Inflammatory macrophage (primary cell): ENCODE measurements at places on chromosomes 3 and 15.
A peak's percentile ranks its signal among the peaks of the same experiment; 100 is the strongest.

- no peak for DNase-seq
Observed at GRCh38 chr3:17967111-17967510, 224.7 kb upstream of the TBC1D5 start.

- no peak for DNase-seq
Observed at GRCh38 chr3:56351537-56351936, 116.7 kb downstream of the ERC2 start.

DNA sequence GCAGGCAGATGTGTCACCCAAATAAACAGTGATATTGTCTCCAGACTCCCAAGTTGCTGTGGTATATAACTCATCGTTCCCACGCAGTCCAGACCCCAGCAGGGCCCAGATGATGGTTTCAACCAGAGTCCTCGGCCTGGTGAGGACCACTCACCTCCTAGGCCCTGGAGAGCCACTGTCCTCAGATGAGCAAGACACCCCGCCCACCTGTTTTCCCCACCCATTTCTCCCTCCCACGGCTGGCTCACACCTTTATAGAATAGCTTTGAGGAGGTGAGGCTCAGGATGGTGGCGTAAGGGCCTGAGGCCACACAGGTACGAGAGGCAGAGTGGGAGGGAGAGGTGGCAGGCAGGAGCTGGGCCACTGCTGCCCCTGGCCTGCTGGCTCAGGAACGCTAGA, 7.5 kb downstream of the MESP1 start:
- DNase-seq = no peak

GRCh38 chr15:66588537-66588936, 22.7 kb upstream of the LCTL start:
- no peak for DNase-seq

DNA sequence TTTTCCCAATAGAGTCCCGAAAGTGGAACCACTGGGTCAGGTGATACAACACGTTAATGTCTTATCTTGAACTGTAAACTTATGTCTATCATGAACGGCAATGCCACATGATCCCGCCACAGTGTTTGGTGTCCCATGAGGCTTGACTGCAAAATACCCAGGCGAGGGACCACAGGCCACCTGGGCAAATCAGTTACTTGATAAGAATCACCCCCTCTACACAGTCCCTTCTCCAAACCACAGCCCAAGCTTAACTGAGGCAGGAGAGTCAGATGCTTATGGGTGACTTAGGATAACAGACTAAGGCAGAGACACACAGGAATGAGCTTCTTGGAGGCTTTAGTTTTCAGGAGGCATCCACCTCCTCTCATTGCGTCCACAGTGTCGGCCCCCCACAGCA, 42.9 kb upstream of the SNRPA1 start:
- no peak for DNase-seq

GRCh38 chr3:127734754-127735473, 62.2 kb downstream of the ABTB1 start:
- DNase-seq = peak; percentile 72

DNA sequence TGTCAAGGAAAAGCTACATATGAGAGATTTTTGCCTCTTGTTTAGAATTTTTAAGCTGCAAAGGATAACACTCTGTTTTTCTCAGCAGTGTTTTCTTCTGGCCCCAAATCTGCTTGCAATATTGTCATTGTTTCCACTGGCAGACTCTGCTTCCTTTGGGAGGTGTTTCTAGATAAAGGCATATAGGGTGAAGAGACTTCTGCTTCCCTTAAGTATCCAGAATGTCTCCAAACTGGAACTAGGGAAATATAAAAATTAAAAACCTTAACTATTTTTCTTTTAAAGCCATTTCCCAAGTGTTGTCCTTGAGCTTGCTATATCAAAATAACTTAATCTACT, 225.8 kb downstream of the CGGBP1 start:
- DNase-seq = no peak

DNA sequence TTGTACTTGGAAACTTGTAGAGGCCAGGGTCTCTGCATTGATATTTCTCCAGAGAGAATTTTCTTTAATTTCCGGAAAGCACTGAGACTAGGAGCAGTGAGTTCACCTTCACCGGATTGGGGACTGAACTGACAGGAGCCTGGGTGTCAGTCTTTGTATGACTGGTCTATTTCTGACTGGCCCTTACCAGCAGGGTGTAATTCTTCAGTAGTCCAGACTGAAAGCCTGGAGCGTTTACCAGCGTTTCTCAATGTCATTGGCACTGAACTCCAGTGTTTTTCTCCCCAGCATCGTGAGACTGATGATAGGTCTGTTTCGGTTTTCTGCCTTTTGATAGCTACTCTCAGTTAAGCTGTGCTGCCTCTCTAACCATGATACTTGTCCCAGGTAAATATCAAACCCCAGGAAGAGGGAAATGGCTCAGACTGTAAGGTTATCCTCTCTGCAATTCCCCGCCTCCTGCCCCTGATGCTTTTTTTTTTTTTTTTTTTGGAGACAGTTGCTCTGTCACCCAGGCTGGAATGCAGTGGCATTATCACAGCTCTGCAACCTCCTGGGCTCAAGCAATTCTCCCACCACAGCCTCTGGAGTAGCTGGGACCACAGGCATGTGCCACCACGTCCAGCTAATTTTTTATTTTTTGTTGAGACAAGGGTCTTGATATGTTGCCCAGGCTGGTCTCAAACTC, 103.6 kb downstream of the CACNA2D3 start:
- DNase-seq = no peak

- DNase-seq = no peak
Observed at GRCh38 chr3:71235846-71236245, 347.7 kb downstream of the FOXP1 start.
